CD4-positive, alpha-beta T cell treated with Interferon gamma for 1 hour (primary cell): ENCODE measurements at places on chromosomes 16 and 17.

DNA sequence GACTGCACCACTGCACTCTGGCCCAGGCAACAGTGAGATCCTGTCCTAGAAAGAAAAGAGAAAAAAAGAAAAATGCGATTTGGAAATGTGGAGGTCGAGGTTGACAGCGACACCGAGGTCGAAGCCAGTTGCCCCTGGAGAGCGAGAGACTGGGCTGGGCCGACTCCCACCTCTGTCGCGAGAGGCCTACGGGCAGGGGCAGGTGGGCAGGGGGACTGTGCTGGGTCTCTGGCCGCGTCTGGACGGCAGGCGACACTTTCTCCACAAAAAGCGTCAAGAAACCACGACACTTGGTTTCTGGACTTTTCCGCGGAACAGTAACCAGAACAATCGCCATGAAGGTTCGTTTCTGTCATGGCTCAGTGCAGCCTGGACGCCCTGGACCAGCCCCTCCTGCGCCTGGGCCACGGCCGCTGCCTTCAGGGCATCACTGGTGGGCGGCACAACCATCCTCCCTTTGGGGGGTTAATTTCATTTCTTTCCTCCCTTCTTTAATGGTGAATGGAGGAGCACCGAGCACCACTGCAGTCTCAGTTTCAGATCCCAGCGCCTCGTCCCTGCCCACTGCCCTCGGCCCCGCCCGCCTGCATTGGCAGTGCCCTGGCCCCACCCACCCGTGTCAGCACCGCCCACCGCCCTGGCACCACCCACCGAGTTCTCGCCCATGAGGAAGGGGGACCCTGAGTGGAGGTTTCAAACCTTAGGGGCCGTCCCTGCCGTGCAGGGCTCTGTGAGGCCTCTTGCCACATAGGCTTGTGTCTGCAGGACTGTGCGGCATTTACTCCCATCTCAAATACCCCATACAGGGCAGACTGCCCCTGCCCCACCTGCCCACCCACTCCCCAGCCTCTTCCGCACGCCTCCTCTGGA lies 18.5 kb upstream of the CDH15 start:
- DNase-seq, result no peak

DNA sequence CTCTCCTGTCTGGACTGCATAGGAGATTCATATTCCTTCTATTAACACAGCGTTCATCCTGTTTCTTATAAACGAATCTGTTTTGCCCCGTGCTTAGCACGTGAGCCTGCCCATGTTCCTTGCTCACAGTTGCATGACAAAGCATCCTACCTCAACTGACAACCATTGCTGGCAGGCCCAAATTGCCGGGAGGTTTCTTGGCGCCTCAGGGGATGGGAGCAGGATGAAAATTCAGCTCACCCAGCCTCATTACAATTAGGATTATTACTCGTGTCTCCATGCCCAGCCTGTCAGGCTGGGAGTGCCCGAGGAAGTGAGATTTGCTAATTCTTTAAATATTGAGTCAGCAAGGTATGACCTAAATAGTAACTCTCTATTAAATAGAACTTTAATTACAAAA lies 36.7 kb upstream of the HELZ start:
- no peak for DNase-seq

- peak; percentile 84 for DNase-seq
Observed at GRCh38 chr16:81481207-81481821, 36.7 kb downstream of the CMIP start.

DNA sequence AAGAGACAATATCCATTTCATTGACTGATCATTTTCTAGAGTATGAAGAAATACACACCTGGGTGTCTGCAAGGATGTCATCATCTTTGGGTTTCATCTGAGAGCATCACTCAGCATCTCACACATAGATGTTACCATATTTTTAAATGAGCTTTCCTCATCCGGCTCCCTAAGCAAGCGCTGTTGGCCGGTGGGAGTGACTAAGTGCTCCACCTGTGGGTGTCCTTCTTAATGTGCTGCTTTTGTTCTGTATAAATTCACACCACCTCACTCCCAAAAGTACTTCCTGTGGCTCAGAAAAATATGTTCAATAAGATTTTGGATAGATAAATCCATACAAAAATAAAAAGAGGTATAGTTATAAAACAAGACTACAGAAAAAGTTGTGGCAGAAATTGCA lies 7.4 kb downstream of the SSTR2 start:
- DNase-seq, result no peak

DNA sequence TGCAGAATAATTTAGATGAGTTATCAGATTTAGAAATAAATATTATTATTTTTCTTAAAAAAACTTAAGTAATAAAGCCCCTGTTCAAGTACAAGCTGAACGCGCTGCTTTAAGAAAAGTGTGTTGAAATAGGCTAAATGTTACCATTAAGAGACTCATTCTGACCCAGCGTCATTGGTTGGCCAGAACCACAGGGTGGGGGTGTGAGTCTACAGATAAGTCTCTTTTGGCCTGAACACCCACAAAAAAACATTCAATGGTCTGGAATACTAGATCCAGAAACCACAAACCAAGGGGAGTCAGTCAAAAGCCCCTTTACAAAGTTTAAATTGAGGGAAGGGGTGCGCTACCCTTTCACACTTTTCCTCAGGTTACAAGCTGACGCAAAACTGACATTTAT lies 776.1 kb downstream of the KCNJ2 start:
- DNase-seq, result no peak

DNA sequence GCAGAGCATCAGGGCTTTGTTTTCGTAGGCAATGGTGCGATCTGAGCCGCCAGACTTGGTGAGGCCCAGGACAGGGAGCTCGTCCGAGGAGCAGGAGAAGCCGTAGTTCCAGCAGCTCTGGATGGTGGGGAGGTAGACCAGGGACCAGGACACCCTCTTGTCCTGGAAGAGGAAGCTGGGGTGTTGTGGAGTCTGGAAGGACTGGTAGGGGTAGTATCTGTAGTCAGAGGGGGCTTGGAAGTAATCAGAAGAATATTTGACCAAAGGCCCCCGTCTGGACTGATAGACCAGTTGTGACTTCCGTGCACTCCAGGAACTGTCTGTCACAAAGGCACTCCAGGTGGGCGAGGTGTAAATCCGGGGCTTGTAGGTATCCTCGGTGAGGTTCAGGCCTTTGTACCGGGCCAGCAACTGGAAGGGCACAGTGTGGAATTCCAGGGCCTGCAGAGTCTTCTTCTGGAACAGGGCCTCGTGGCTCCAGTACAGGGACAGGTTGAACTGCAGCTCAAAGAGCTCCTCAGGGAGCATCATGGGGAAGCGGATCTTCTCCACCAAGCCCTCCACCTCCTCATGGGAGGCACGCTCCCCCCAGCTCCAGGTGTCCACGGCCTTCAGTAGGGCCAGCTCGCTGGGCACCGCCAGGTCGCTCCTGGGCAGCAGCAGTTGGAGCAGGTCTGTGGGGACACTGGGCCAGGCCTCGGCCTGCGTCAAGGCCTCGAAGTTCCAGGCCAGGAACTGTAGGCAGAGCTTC lies 7.8 kb downstream of the LGALS3BP start:
- no peak for DNase-seq

DNA sequence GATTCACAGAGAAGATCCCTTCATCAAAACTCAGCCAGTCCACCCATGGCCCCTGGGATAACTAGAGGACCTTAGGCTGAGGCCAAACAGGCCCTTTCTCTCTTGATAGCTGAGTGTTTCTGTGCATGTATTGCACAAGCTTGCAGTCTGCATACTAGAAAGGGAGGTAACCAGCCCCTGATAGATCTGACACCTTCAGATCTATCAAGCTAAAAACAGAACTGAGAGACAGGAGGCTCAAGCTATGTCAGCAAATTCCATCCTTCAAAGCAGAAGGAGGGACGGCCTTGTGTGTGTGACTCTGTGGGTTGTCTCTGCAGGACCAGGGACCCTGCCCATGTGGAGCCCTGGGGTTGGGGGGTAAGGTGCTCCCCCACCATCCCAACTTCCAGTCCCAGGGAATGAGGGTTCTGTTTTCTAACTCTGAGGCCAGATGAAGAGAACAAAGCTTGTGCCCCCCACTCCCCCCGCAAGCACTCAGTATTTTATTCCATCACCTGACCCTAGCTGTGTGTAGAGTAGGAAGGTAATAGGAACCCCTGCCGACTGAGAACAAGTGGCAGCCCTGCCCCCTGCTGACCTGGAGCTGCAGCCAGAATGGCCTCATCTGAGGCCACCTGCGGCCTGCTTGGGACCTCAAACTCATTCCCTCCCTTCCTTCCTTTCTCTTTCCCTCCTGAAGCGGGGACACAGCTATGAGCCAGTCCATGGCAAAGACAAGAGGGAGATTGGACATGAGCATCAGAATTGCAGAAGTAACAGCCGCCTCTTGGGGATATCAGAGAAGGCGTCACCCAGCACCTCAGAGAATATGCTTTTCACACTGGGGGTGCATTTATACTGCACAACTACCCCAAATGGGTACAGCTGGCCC lies 63.8 kb downstream of the SMPD3 start:
- no peak for DNase-seq

GRCh38 chr17:81118308-81119221 lies 46.7 kb upstream of the PVALEF start:
- no peak for DNase-seq

GRCh38 chr17:53627511-53627910 lies 195.2 kb upstream of the KIF2B start:
- DNase-seq, result no peak

DNA sequence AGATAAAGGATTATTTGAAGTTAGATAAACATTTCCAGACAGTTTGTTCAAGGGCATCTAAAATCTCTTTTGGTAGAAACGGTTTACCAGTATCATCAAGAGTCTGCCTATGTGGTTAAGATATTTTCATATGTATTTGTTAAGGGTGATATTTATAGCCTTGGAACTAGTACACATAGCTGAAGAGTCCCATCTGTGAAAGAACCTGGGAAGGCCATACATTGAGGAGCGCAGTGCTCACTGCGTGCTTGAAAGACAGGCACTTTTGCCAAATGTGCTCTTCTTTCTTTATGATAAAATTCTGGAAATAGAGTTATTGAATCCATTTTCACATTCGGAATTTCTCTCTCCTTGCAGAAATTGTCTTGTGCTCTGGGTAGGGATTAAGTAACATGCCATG lies 7.7 kb downstream of the IGSF6 start:
- no peak for DNase-seq

DNA sequence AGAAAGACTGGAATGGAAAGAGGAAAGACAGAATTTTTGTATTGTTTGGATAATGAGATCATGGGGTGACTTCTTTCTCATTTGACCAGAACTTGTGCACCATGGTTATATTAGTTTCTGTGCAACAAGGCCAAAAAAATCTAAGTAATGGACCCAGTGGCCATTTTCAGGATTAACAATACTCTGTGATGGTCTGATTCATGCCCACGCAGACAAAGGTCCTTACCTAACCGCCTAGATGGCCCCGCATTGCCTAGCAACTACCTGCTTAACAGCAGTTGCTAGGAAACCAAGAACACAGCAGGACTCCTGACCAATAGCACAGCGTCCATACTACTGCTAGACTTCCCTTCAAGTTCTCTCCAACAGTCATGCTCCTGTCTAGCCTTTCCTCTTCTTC lies 22.4 kb downstream of the MIS12 start:
- no peak for DNase-seq

GRCh38 chr17:50976951-50977472 lies 110.9 kb upstream of the TOB1 start:
- no peak for DNase-seq

DNA sequence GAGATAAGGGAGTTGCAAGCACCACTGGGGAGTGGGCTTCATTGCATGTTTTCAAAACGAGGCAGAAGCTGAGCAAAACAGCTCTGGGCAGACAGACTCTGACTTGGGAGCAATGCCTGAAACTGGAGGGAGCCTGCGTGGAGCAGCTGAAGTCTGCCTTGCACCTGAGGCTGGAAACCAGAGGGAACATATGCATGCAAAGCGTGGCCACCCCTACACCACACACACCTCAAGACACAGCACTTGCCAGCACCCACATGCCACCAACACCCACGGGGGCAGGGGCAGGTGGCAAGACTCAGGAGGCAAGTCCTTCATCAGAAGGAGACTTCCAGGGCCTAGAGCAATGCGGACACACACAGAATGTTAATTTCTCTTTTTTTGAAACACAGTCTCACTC lies 45.8 kb downstream of the COTL1 start:
- no peak for DNase-seq

GRCh38 chr16:4631444-4631843 lies 6.8 kb downstream of the MGRN1 start:
- DNase-seq, result no peak
